ENCODE measurements at places on chromosomes 13 and 19. TPM values are rescaled to one million over a fixed set of nuclear protein-coding genes. Genes with fewer than 3 reads are reported as not detected.

The OR7G1 gene
- polyA plus RNA-seq = not detected

The IGFL1 gene
- 26.9 TPM for polyA plus RNA-seq

The NRTN gene
- polyA plus RNA-seq = 4.0 TPM

The SYT5 gene
- polyA plus RNA-seq = 0.32 TPM

The PLVAP gene
- 57.1 TPM for polyA plus RNA-seq

GRCh38 chr19:47152205-47152604 lies 21.6 kb downstream of the SAE1 start:
- peaks cover 78% of the 10 kb centered on the region for H3K36me3 ChIP-seq
- DNase-seq = no peak
- H3K27me3 ChIP-seq = no peaks in the 10 kb centered on the region
- H3K4me1 ChIP-seq = peaks cover 18% of the 10 kb centered on the region
- no peak overlapping the region for H3K27ac ChIP-seq

- H3K27ac ChIP-seq = no peak overlapping the region
- H3K4me3 ChIP-seq = no peak overlapping the region
- DNase-seq = no peak
- peaks cover 29% of the 10 kb centered on the region for H3K27me3 ChIP-seq
- no peaks in the 10 kb centered on the region for H3K4me1 ChIP-seq
- no peaks in the 10 kb centered on the region for H3K36me3 ChIP-seq
Measured at GRCh38 chr19:53915000-53915399, 5.9 kb downstream of the CACNG7 start.

DNA sequence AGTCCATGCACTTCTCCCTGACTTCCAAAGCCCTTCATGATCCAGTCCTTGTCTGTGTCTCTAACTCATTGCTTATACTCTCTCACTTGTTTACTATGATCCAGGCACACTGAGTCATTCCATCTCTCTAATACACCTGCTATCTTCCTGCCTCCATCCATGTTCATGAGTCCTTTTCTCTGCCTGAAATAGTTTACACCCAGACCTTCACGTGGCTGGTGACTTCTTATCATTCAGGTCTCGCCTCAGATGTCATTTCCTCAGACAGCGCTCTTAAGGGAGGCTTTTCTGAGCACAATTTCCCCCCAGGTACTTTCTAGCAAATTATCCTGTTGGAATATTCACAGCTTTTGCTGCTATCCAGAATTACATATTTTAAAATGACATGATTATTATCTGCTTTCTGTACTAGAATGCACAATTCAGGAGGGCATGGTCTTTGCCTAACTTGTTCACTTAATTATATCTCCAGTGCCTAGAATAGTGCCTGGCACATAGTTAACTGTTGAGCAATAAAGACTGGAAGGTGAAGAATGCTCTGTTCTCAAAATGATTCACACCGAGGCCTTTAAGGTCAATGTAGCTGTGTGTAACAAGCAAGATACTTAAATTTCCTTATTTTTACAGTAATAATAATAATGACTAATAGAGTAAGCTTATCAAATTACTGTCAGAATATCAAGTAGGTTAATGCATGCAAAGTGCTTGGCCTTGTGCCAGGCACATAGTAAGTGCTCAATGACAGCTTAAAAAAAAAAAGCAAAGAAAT lies 183.7 kb upstream of the SPRY2 start:
- DNase-seq = no peak
- H3K36me3 ChIP-seq = no peaks in the 10 kb centered on the region
- no peaks in the 10 kb centered on the region for H3K27me3 ChIP-seq
